ENCODE measurements at places on chromosomes 6 and 20.
A peak's percentile ranks its signal among the peaks of the same experiment; 100 is the strongest.

DNA sequence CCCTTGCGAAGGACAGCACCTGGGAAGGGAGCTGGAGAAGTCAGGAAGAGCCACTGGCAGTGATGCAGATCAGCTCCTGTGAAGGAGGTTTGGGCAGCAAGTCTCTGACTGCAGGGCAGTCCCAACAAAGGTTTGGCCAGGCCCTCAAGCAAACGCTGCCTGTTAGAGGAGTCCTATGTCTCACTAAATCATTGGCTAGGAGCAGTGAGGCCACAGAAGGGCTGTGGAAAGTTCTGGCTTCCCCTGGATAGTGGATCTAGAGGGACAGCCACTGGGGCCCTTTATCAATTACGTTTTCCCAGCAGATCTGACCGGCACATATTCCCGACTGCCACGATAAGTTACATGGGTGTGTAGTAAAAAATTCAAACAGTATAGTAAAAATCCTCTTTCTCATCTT is 2.5 kb downstream of the TTPAL start:
- H3K27ac ChIP-seq, result no peak overlapping the region
- H3K4me3 ChIP-seq, result no peak overlapping the region
- DNase-seq, result no peak
- peaks cover 7% of the 10 kb centered on the region for H3K36me3 ChIP-seq

DNA sequence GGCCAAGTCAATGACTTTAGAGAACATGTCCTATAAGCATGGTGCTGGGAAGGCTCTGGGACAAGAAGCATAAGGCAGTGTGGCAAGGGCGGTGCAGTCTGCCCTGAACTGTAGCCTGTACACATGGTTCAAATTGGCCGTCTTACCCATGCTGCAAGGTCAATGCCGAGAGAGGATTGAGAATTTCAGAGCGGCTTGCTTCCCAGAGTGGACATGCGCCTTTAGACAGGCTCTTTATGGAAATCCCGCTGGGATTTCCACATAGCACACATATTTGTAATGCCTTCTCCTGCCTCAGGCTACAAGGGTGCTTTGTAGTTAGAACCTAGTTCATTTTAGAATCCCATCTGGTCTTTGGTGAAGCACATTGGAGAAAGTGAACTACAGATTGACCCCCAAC is 36.1 kb upstream of the CEP162 start:
- H3K4me3 ChIP-seq, result no peak overlapping the region
- H3K27ac ChIP-seq, result no peak overlapping the region
- H3K36me3 ChIP-seq, result no peaks in the 10 kb centered on the region
- DNase-seq, result no peak

DNA sequence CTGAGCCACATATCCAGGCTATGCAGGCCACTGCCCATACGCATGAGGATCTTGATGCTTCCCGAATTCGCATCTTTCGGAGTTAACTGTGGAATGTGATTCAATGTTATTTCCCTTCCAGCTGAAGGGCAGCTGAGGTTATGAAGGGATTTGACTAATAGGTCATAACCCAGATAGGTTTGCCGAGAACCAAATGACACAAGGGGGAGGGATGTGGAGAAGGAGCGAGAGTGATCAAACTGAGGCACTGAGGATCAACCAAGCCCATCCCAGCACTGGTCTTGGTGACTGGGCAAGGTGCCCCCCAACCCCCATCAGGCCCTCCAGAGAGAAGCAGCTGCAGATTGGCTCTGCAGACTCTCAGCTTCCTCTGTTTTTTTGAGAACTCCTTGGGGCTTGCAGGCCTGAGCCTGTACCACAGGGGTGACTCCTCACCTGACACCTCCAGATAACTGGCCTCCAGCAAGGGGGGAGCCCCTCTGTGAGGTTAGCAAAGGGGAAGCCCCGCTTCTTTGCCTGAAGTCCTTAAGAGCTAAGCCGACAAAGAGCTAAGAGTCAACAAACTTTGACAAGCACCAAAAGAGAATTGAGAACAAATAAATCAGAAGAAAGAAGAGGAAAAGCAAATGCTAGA is 185.9 kb downstream of the PDE7B start:
- H3K27ac ChIP-seq, result no peak overlapping the region
- no peak for DNase-seq
- peaks cover 5% of the 10 kb centered on the region for H3K4me1 ChIP-seq

DNA sequence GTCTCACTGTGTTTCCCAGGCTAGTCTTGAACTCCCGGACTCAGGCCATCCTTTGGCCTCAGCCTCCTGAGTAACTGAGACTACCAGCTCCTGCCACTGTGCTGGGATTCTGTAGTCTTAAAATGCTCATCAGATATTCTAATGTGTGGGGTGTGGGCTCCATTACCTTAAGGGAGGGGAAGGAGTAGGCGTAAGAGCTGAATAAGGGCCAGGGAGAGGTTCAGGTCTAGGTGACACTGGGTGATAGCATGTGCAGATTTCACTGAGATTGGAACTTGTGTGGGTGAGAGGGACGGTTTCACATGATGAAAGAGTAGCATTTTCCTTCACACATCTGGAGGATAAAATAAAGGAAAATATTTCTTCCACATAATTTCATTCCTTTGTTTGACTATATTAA is 8.5 kb downstream of the AKAP12 start:
- H3K27ac ChIP-seq, result no peak overlapping the region
- peaks cover 25% of the 10 kb centered on the region for H3K27me3 ChIP-seq
- no peaks in the 10 kb centered on the region for H3K4me1 ChIP-seq
- H3K36me3 ChIP-seq, result no peaks in the 10 kb centered on the region
- no peak for DNase-seq

DNA sequence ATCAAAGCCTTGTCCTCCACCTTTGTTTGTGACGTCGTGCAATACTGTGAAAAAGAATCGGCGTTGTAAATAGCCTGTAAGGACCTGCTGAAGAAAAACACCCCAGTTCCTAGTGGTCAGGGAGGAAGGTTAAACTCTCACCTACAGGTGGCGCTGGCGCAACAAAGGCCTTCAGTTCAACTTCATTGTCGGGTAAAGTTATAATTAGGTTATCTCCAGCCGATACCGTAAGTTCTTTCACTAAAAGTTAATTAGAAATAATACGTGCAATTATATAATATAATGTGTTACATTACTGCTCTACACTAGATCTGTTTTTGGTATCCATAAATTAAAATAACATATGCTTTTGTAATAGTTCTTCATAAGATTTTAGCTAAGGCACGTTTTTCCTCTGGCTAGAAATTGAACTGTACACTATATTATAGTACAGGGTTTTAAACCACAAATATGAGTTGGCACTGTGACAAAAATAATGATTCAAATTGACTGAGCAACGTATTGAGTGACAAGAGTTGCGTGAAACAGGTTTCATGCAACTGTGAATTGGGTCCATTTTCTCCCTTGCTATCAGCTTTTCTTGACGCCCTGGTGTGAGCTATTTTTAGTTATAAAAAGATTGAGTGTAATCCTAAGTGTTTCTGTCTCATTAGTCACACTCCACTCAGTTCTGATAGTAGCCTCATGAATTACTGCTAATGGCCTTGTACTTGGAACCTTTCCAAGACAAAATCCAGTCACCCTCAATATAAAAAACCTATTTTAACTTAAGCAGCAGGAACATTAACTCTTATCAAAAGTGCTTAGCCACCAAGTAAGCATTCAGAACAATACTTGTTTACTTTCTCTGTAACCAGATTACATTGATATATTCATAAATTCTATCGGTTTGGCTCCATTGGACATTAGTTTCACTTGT is 62.3 kb downstream of the KIAA0319 start:
- no peak overlapping the region for H3K4me3 ChIP-seq
- peak; percentile 72 for DNase-seq
- H3K36me3 ChIP-seq, result no peaks in the 10 kb centered on the region
- H3K27ac ChIP-seq, result no peak overlapping the region
- peaks cover 3% of the 10 kb centered on the region for H3K4me1 ChIP-seq

- H3K27me3 ChIP-seq, result no peaks in the 10 kb centered on the region
- no peak for DNase-seq
- no peaks in the 10 kb centered on the region for H3K4me1 ChIP-seq
- no peak overlapping the region for H3K4me3 ChIP-seq
- H3K36me3 ChIP-seq, result no peaks in the 10 kb centered on the region
Observed at GRCh38 chr6:50007819-50008218, 14.0 kb downstream of the DEFB110 start.

All from natural killer cell treated with Interleukin-12 subunit alpha and Interleukin-12 subunit beta and Interleukin-15 and Interleukin-18, amount 100 ng/mL, for 72 hours (primary cell).